ENCODE measurements at places on chromosomes 2 and 18.

- DNase-seq, result no peak
These were observed 56.4 kb downstream of the DCDC2C start for GRCh38 chr2:3759761-3760160.

- DNase-seq, result no peak
These were observed 145.0 kb downstream of the HDAC4 start for GRCh38 chr2:239255628-239256349.

DNA sequence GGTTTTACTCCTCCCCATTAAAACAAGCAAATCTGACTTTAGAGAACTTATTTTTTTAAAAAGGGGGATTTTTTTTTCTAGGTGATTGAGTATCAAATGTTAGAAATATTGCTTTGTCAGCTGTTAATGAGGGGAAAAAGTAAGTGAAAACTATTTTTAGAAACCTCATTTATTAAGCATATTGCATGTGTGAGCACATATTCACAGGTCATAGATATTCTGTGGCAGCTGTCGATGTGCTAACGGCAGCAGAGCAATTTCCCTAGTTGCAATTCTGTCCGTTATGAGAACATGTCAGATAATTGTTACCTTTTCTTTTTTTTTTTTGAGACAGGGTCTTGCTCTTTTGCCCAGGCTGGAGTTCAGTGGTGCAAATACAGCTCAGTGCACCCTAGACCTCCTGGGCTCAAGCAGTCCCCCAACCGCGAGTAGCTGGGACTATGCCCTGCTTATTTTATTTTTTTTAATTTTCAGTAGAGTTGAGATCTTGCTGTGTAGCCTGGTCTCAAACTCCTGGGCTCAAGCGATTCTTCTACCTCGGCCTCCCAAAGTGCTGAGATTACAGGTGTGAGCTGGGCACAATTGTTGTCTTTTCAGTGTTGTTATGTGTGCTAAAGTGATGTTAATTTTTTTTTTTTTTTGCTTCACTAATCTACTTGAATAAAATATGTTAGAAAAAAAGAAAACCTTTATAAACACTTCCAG, 69.8 kb downstream of the MTA3 start:
- DNase-seq, result no peak

- no peak for DNase-seq
These were observed 43.1 kb downstream of the CPO start for GRCh38 chr2:206982360-206982955.

DNA sequence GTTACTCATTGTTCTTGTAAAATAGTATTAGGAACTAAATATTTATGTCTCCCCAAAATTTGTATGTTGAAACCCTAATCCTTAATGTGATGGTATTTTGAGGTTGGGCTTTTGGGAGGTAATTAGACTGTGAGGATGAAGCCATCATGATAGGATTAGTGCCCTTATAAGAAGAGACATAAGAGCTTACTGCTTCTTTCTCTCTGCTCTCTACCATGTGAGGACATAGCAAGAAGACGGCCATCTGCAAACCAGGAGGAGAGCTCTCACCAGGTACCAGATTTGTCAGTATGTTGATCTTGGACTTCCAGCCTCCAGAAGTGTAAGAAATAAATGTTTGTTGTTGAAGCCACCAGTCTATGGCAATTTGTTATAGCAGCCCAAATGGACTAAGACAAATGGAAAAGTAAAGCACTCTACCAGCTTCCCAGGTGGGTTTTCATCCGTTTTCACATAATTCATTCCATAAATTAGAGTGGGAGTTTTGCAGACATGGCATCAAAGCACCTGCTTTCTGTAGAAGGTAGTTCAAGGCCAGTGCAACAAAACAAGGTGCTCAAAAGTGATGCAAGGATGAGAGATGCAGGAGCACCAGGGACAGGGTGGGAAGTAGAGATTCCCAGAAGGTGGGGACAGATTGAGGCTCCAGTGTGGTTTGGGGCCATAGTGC, 70.7 kb downstream of the MYCN start:
- no peak for DNase-seq

GRCh38 chr2:141522048-141522447, 608.8 kb downstream of the LRP1B start:
- no peak for DNase-seq

GRCh38 chr2:221554769-221555493, 17.2 kb downstream of the EPHA4 start:
- peak; percentile 65 for DNase-seq

DNA sequence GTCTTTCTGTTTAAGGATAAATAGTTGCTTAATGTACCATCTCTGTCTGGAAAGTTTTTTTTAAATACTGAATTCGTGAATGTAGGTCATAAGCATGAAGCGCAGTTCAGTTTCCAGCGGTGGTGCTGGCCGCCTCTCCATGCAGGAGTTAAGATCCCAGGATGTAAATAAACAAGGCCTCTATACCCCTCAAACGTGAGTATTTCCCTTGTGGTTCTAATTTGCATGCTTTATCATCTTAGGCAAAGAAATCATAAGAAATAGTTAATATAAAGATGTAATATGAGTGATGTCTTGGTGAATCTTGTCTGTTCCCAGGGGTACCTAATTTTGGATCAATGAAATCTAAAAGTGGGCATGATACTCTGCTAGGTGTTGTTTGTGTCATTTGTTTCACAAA, 1.5 kb downstream of the NDC80 start:
- DNase-seq, result no peak

DNA sequence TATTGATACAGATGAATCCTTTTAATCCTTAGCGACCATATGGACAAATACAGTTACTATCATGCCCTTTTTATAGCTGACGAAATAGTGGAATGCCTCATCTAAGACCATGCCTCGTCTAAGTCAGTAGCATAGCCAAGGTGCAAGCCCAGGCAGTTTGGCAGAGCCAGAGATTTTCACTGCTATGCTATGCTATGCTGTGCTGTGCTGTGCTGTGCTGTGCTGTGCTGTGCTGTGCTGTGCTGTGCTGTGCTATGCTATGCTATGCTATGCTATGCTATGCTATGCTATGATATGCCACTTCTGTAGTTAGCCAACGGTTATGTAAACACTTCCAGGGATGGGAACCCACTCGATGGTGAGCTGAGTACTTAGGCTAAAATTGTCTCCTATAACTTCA, 91.6 kb upstream of the MAP4K3 start:
- DNase-seq, result no peak

GRCh38 chr2:230362030-230362691, 35.2 kb downstream of the SP140L start:
- DNase-seq, result peak; percentile 25

DNA sequence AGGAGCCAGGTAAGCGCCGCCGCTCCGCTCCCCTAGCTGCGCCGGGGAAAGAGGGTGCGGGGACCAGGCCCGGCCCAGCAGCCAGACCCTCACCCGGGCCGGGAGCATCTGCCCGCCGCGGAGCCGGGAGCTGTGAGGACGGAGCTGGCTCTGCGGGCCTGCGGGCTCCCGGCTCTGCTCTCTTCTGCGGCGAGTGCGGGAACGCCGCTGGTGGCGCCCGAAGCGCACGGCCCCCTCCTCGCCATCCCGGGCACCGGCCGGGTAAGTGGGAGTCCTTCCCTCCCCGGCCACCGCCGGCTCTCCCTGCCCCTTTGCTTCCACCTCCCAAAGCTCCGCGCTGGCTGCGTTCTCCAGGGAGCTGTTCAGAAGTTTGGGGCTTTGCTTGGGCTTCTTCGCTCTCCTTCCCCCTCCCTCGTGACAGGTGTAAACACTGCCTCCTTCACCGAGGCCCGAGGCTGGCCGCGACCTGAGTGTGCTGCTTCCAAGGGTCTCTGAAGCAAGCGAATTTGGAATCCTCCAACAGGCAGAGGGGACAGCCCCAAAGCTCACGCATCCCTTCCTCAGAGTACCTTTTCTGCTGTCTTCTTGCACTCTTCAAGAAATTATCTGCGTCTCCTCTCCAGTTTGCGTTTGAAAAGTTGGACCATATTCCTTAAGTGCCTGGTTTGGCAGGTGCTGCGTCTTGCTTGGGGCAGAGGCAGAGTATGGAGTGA, 632 bp downstream of the AFTPH start:
- DNase-seq, result no peak

- DNase-seq, result no peak
These were observed 64.4 kb downstream of the ACTR2 start for GRCh38 chr2:65292106-65292400.

All from naive B cell (primary cell).